ENCODE measurements at places on chromosomes 4 and X. TPM values are rescaled to one million over a fixed set of nuclear protein-coding genes. Genes with fewer than 3 reads are reported as not detected.

Gene DAPP1
- 48.1 TPM for total RNA-seq

Gene SHOX
- not detected for total RNA-seq

Gene SMIM31
- total RNA-seq, result not detected

DNA sequence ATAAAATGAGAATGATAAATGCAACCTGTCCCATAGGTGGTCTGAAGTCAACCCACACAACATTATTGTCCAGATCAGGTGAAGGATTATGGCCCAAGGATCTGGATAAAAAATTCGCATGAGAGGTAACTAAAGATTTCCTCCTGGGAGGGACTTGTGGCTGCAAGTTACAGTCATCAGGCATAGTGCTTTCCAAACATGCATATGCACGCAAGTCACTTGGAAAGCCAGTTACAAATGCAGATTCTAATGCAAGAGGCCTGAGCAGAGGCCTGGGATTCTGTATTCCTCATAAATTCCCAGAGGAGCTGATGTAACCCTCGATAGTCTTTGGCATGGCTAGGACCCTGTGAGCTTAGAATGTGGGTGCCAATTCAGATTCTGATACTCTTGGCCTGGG is 21.1 kb downstream of the HS3ST1 start:
- no peak for DNase-seq

DNA sequence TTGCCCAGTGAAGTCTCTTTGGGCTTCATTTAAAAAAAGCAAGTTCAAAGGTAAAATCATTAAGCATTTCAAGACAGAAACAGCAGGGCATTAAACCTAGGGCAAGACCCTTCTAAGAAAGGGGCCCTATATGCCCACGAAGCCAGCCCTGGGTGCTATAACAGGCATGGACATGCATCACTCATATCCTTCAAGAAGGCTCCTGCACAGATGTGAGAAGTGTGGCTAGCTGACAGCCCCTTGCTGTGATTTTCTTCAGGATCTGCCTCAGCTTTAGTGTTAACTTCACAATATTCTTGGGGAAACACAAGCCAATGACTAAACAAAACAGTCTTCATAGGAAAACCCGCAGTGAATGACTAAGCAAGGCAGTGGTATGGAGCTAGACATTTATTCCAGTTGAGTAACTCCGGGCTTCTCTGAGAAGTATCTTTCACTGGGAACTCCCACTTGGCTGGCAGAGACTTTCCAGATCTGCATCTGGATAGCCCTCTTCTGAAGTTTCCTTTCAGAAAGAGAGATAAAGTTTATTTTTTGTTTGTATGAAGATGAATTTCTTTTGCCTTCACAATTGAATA is 11.9 kb upstream of the MAOA start:
- no peak for DNase-seq

- no peak for DNase-seq
These were observed 33.4 kb upstream of the PHKA2 start for GRCh38 chrX:19017271-19017670.

- no peak for DNase-seq
These were observed 10.0 kb downstream of the ADAM29 start for GRCh38 chr4:174928174-174928573.

- DNase-seq, result no peak
These were observed 4.2 kb upstream of the ERVMER34-1 start for GRCh38 chr4:52755426-52755825.

GRCh38 chr4:107586371-107586770 is 133.7 kb downstream of the PAPSS1 start:
- DNase-seq, result no peak

- DNase-seq, result no peak
These were observed 71.2 kb upstream of the SLIT2 start for GRCh38 chr4:20180509-20180908.
